ENCODE measurements at places on chromosomes 13 and 19.

- no peak for DNase-seq
Observed at GRCh38 chr13:90415902-90416301, 931.6 kb upstream of the MIR17HG start.

GRCh38 chr19:21508198-21508597, 2.8 kb downstream of the ZNF429 start:
- DNase-seq = no peak

- no peak for DNase-seq
Observed at GRCh38 chr13:25186187-25186586, 14.1 kb upstream of the AMER2 start.

GRCh38 chr13:30652746-30653386, 35.1 kb downstream of the USPL1 start:
- no peak for DNase-seq

GRCh38 chr13:42623916-42624315, 50.0 kb downstream of the TNFSF11 start:
- DNase-seq = no peak

DNA sequence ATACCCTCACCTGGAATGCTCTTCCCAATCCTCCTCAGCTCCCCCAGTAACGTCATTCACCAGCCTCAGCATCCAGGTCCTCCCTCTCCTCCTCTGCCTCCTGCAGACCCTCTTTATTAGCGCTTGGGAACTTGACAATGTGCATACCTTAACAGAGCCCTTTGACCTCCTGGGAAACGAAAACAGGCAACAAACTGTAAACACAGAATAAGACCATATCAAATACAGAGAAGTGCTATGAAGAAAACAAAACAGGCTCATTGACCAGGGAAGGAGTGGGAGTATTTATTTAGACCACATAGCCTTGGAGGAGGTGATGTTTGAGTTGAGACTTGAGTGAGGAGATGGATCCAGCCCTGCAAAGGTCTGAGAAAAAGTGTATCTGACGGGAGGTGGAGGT, 107.9 kb upstream of the SLC7A1 start:
- no peak for DNase-seq

DNA sequence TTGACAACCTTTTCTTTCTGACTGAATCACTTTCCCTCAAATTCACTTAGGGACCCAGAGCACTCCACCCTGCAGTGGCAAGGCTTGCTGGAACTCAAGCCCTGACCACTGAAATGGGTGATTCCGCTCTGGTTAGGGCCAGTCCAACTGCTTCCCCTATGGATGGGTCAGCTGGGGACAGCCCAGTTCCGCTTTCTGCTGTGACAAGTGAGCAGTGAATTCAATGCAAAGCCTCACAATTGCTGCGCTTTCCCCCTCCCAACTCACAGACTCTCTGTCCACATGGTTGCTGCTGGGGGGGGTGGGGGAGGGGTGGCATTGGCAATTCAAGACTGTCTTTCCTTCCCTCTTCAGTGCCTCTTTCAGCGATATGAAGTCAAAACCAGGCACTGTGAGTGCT, 18.7 kb downstream of the CD70 start:
- DNase-seq = peak; percentile 72

DNA sequence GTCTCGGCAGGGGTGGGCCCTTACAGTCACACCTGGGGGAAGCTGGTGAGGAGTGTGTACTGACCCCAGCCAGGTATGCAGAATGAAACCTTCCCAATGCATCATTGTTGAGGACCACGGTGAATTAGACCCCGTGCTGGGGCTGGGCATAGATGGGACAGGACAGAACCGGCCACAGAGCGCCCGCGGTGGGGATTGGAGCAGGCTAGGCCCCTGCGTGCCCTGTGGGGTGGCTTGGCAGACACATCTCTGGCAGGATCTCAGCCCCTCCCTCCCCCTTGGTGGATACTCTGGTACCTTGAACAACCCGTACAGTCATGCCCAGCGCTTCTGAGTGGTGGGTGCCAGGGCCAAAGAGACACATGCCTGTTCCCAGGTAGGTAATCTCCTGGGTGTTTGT, 200.6 kb downstream of the TEX29 start:
- no peak for DNase-seq

DNA sequence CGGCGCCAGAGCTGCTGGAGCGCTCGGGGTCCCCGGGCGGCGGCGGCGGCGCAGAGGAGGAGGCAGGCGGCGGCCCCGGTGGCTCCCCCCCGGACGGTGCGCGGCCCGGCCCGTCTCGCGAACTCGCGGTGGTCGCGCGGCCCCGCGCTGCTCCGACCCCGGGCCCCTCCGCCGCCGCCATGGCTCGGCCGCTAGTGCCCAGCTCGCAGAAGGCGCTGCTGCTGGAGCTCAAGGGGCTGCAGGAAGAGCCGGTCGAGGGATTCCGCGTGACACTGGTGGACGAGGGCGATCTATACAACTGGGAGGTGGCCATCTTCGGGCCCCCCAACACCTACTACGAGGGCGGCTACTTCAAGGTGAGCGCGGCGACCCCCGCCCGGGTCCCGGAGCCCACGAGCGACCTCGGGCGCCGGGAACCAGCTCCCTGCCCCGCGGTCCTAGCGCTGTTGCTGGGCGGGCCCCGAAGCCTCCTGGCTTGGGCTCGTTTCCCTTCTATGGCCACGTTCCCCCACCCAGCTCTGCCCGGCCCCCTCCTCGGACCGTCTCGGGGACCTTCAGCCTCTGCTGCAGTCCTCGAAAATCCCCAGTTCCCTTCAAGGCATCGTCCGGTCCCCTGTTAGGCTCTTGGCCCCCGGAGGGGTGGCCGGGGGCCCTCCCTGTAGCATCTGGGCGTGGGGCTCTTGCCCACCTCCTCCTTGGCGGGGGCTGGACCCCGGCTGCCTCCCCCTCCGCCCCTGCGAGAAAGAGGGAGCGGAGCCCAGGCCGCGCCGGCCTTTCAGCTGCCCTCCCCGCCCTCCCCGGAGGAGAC, at the start of gene CDC34:
CDC34 (plus strand) TSS at position 8 of the 808 bp plus-strand sequence; CDS start at position 180, 172 bp downstream.
- no peak for DNase-seq

Data from RPMI8226 (cell line).